ENCODE measurements at places on chromosomes 1 and 21.

DNA sequence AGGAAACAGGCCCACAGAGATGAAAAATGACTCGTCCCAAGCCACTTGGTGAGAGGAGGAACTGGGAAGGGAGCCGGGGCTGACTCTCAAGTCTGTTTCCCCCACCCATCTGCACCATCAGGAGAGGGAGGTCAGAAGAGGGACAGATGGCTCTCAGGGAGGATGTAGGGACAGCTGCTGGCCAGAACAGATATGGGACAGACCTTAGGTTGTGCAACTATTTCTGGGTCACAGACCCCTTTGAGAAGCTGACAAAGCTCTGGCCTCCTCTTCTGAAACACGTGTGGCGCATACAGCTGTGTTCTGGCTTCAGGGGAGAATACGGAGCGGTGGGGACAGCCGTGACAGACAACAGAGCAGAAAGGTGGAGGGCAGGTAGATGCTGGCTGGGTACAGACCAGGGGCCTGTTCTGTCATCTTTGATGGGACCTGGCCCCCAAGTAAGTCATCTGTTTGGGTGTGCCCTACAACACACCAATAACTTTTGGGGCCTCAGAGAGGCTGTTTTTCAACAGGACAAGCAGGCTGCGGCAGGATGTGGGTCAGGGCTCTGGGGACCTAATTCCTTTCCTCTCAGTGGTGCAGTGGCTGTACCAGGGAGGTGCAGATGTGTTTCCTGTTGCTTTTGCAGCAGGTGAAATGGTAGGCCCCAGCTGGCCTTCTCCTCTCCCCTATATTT is 7.3 kb downstream of the SH3BGRL3 start:
- DNase-seq, result no peak

GRCh38 chr1:241560146-241560848 is 28.1 kb downstream of the KMO start:
- DNase-seq, result no peak

GRCh38 chr1:46333300-46334029 is 7.1 kb upstream of the NSUN4 start:
- no peak for DNase-seq

DNA sequence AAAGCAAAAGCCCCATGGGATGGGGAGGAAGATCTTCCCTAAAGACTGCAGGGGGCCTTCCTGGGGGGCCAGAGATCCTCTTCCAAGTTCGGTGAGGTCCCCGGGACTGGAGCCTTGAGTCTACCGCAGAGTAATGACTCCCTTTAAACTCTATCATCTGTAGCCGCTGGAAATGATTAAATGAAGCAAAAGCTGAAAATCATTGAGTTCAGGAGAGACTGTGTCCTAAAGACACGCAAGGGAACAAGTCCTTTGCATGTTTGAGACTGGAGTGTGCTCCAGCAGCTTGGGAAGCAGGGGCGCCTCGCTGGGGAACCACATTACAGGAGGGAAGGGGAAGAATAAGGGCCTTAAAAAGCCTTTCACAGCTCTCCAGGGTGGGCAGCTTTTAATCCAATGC is 70.2 kb downstream of the WDR4 start:
- no peak for DNase-seq

DNA sequence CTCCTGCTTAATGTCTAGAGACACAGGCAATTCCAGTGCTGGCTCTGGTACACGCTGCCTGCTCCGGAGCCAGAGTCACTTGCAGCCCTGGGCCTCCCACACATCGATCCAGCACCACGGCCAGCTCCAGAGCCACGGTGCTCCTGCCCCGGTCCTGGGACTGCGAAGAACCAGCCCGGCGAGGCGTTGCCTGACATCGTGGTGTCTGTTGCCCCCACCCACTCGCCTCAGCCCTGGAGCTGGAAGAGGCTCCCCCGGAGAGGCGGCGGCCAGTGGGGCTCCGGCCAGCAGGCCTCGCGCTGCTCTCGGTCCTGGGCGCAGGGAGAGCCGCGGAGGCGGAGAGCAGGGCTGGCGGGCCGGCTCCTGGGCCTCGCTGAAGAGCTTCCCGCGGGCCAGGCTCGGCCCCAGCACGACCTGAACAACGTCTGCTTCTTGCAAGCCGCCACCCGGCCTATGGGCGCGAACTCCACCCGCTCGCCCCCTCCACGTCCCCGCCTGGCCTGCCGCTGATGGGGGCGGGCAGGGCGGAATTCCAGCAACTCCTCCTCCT is 364.8 kb downstream of the CEP170 start:
- no peak for DNase-seq

GRCh38 chr21:22791986-22792560 is 1793.9 kb downstream of the NCAM2 start:
- DNase-seq, result peak; percentile 34

DNA sequence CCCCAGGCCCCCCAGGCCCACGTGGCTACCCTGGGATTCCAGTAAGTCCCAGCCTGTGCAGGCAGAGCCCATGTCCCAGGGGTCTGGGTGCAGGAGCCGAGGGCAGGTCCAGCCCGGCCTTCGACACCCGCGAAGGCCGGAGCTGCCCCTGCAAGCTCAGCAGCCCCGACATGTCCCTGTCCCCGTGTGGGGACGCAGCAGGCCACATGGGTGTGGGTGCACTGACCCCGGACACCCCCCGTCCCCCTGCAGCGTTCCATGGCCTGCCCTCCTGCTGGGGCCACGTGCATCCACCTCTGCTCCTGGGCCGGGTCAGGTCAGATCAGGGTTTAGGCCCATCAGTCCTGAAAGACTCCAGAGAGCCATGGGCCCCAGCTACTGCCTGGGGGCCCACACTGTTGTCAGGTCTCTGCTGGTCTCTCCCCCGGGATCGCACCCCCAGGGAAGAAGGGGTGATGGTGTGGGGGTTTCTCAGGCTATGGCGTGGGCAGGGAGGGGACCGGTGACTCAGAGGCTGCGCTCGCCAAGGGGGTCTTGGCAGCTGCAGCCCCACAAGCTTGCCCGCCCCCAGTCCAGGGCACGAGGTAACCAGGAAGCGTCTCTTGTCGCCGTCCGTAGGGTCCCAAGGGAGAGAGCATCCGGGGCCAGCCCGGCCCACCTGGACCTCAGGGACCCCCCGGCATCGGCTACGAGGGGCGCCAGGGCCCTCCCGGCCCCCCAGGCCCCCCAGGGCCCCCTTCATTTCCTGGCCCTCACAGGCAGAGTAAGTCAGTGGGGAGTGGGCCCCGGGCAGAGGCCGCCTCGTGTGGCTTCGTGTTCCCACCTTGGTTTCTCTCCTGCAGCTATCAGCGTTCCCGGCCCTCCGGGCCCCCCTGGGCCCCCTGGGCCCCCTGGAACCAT is 37.5 kb downstream of the SLC19A1 start:
- DNase-seq, result no peak

DNA sequence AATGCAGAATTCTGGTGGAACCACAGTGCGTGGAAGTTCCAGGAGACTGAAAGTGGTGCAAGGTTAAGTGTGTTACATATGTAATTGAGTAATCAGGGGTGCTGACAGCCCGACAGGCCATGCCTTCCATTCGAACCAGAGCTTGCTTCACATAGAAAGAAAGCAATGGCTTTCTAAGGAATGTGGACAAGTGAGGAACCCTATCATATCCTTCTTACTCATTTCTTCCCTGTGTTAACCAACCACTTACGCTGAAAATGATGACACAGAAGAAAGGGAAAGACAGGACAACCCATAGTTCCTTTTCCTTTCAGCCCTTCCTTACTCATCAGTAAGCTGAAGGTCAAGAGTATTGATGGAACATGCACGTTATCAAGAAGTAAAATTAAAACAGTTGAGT is 48.1 kb upstream of the KCNA3 start:
- no peak for DNase-seq

DNA sequence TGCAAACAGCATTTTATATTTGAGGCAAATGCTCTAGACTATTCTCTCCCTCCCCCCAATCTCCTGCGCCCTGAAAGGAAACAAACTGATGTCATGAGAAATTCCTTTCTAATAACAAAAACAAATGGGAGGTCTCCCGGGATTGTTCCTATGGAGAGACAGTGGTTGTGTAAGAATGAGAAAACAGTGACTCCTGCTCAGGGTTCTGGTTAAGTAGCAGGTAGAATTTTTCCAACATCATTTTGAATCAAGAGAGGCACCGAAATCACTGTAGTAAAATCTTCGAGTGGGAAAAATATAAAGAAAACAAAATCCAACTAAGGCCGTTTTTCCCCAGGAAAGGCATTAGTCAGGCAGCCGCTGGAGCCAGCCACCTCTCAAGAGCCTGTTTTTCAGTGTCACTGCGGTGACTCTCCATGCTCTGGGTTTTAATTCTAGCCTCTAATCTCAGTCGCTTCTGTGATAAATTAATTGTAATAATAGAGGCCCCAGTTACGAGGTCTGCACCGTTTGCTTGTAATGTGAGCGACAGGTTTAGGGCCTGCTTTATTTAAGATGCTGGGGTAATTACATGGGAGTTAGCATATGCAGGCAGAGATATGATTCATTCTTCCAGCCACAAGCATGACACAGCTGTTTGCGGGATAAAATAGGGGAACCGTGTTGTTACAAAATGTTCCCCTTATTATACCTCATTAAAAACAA is 80.3 kb downstream of the RNF220 start:
- peak; percentile 60 for DNase-seq

- DNase-seq, result no peak
Measured at GRCh38 chr1:54239631-54240031, 39.7 kb downstream of the MRPL37 start.

DNA sequence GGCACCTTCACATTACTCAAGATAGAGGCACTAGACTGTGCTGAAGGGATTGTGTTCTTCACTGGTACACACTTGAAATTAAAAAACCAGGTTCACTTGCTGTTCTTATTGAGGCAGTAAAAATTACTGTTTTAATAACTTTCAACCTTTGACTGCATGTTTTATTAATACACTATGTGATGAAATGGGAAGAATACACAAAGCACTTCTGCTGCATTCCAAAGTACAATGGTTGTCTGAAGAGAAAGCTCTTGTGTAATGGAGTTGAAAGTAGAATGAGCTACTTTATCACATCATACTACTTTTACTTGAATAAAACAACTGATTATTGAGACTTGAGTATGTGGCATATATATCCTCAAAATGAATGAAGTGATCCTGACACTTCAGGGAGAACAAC is 49.7 kb downstream of the LRRC8C start:
- no peak for DNase-seq

DNA sequence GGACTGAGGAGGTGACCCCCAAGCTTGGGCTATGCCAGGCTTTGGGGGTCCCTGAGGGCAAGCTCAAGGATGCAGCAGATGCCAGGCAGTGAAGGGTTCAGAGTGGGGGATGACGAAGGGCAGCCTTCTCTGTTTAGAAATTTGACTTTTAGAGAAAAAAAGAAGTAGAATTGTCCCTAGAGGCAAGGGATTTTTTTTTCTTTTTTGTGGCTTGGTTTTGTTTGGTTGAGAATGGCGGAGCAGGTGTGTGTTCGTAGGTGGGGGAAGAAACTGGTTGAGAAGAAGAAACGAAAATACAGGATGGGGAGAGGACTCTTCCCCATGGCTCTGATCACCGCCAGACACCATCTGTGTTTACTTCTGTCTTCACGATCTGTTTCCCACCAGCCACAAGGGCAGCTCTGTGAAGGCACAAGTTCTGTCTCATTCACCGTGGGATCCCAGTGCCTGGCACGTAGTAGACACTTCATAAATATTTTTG is 8.2 kb downstream of the PLA2G5 start:
- DNase-seq, result no peak

DNA sequence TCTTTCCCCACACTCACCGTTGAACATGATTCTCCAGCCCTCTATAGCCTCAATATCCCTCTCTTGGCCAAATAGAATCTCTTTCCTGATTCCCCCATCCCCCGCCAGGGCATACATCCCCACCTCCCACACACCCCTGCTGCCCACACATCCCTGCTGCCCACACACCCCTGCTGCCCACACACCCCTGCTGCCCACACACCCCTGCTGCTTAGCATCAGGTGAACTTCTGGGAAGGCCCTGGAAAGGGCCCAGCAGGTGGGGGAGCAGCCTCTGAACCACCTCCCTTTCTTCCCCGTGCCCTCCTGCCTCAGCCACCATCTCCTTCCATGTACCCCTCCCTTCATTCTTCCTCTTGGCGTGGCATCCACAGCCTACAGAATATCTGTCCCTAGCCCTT is 15.9 kb upstream of the IFNLR1 start:
- no peak for DNase-seq

DNA sequence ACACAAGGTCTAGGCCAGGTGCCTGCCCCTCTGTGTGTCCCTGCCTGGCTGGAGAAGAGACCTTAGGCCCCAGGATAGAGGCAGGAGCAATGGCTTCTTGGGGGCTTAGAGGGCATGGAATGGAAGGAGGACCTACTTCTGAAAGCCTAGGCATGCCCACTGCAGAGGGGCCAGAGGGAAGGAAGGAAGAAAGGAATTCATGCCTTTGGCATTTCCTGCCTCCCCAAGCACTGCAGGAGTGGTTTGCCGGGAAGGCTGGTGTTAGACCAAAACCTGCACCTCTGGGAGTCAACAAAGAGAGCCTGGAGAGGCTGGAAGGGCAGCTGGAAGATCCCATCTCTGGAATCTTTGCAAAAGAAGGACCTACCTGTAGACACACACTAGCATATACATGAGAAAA is 50.7 kb upstream of the KCNE2 start:
- no peak for DNase-seq

- DNase-seq, result peak; percentile 88
Measured at GRCh38 chr1:221439747-221440501, 302.0 kb downstream of the DUSP10 start.

DNA sequence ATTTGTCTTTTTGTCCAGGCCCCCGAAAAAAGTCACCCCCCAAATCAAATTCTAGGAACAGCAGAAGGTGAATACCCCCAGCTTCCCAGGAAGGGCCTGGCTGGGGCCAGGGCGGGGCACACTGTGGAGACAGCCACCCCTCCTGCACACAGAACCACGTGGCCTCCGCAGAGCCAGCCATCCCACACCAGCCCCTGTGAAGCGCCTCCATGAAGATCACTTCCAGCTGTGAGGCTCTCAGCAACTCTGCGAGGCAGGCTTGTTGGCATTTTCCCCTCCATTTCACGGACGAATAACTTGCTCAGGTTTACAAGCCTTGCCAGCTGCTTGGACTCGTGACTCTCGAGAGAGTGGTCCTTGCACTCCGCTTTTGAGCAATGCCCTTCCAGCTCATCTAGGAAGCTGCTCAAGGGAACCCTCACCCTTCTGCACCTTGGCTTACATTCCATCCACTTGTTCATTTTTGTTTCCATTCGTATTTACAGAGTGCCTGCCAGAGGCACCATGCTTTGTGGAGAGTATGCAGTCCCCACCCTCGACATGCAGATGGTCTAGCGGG is 48.2 kb downstream of the SYT6 start:
- no peak for DNase-seq

DNA sequence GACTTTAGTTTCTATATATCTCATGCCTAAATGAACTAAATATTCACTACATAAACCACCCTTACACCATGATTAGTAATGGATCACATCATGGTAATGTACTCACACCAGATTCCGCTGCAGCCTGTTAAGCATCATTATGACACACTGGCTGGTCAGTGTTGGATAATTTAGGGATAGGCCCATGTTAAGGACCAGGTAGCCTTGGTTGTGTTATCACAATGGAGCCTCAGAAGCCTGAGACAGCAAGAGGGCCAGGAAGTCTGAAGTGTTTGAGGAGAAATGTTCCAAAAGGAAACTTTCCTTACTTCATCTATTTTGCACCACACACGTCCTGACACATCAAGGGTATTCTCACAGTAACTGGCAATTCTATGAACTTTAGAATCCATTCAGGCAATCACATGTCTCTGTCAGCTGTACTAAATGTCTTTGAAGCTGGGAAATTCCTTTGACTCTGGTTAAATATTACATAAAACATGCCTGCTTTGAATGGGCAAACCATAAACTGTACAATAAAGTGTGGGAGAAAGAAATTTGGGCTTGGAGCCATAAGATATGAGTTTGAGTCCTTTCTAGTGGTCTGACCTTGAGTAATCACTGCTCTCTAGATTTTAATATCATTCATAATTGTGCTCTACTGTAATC is 105.3 kb upstream of the DPT start:
- DNase-seq, result no peak

Data from fibroblast of the conjunctiva (primary cell).